ENCODE measurements at places on chromosomes 13 and 19.
A peak's percentile ranks its signal among the peaks of the same experiment; 100 is the strongest.

DNA sequence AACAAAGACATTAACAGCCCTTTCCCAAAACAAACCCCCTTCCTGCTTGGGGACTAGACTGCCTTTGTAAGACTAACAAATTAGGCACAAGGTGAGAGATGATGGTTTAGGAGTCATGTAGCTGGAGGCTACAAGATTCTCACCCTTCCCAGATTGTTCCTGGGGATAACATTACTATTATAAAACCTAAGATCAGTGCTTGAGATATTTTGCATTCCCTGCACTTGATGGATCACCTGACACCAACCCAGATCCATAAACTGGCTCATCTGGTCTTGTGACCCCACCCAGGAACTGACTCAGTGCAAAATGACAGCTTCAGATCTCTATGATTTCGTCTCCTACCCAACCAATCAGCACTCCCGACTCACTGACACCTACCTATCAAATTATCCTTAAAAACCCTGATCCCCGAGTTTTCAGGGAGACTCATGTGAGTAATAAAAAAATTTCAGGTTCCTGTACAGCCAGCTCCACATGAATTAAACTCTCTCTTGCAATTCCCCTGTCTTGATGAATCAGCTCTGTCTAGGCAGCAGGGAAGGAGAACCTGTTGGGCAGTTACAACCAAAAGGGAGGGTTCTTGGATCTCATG, 2.4 kb upstream of the ZNF616 start:
- no peak for DNase-seq

DNA sequence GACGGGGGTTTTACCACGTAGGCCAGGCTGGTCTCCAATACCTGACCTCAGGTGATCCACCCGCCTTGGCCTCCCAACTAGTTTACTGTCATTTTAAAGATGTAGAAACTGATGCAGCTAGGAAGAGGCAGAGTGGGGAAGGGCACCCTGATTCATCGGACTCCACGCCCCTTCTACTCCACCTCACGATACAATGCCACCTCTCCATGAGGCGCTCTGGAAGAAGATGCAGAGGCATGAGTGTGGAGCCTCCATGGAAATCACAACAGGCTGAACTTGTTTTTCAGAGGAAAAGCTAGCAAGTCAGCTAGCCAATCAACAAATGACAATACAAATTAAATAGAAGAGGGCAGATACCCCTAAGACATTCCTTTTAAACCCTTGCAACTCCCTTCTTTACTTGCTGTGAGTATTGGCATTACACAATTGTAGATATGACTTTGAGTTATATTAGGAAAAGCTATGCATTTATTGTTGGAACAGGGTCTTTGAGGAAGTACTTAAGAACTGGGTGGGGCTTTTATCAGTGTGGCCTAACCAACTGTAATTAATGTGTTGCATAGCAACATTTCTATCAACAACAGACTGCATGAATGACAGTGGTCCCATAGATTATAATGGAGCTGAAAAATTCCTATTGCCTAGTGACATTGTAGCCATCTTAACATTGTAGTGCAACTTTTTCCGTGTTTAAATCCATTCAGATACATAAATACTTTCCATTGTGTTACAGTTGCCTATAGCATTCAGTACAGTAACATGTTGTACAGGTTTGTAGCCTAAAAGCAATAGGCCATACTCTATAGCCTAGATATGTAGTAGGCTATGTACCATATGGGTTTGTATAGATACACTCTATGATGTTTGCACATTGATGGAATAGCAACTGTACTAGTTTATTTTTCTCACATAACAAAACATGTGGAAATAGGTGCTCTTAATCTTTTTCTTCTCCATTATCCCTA, 17.6 kb downstream of the WDFY2 start:
- no peak for DNase-seq

GRCh38 chr13:29689548-29689947, 94.1 kb upstream of the SLC7A1 start:
- DNase-seq: no peak

- DNase-seq: no peak
Observed at GRCh38 chr19:41545547-41545946, 30.4 kb upstream of the CEACAM21 start.

- peak; percentile 83 for DNase-seq
Observed at GRCh38 chr19:50204811-50205675, 1.6 kb downstream of the MYH14 start.

- DNase-seq: no peak
Observed at GRCh38 chr13:46172531-46172991, 9.4 kb downstream of the LCP1 start.

GRCh38 chr13:44719857-44720671, 143.9 kb upstream of the TSC22D1 start:
- no peak for DNase-seq

GRCh38 chr19:19096641-19097627, 33.1 kb downstream of the SLC25A42 start:
- no peak for DNase-seq

- DNase-seq: no peak
Observed at GRCh38 chr19:5452594-5453565, 2.3 kb upstream of the ZNRF4 start.

- peak; percentile 25 for DNase-seq
Observed at GRCh38 chr13:41700790-41701310, 243.5 kb downstream of the RGCC start.

DNA sequence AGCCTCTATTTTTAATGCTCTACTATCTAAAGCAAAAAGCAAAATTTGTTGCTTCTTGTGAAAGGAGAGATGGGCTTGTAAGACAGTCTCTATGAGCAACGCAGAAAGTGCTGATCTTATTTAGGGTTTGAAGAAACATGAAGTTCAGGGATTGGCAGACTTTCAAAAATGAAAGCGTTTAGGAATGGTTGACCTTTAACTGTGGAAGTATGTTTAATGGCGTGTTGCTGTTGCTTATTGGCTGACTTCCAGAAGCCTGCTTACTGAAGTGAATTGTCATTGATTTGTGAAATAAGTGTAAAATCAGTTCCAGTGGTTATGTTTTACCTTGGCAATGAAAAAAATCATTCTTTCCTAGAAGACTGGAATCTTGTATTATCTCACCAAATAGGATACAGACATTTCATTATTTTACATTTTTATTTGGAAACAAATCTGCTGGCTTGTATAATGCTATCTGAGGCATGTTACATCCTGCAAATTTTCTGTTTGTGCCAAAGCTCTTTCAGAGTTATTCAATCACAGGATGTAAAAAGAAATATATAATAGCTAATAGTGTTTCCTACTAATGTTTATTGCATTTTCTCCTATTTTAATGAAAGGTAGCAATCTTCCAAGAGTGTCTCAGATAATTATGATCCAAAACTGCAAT, 221.3 kb upstream of the SLITRK6 start:
- DNase-seq: peak; percentile 32

GRCh38 chr19:738509-739128, 12.3 kb upstream of the MISP start:
- no peak for DNase-seq

DNA sequence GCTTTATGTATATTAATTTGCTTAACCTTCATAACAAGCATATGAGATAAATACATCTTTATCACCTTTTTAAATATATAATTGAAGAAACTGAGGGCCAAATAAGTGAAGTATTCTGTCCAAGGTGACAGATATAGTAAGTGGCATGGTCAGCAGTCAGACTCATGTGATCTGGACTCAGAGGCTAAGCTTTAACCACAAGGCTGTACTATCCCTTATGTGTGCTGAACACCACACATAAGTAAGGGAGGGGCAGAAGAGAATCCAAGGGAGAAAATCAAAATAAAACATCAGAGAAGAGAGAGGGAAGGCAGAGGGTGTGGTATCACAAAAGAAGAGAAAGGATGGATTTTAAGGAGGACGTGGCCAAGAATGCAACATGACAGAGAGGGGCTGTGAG, 348.4 kb downstream of the EFNB2 start:
- DNase-seq: no peak

DNA sequence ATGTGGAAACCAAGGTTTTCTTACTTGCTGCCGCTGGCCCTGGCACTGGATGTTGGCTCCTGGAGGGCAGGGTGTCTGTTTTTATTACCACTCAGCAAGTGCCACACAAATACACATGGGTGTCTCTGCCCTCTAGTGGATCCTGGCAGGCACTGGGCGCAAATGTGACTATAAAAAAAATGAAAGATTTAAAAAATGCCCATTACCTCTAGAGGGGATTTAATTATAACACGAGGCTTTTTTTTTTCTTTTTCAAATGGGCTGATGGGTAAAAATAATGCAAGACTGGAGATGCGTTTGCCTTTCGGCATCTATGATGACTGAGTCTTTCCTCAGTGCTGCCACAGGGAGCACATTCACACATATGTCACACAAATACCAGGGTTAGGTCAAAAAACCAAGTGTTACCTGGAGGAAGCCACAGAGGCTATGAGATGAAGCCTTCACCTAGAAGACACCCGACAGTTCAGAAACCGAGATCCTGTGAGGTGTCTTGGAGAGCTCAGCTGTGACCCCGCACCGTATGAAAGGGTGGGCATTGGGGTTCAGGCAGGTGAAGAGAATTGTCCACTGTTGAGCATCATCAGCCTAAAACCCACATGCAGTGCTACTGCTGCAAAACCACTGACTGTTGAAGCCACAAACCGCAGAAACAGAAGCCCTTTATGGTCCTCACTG, 25.7 kb downstream of the CHAMP1 start:
- DNase-seq: peak; percentile 21

DNA sequence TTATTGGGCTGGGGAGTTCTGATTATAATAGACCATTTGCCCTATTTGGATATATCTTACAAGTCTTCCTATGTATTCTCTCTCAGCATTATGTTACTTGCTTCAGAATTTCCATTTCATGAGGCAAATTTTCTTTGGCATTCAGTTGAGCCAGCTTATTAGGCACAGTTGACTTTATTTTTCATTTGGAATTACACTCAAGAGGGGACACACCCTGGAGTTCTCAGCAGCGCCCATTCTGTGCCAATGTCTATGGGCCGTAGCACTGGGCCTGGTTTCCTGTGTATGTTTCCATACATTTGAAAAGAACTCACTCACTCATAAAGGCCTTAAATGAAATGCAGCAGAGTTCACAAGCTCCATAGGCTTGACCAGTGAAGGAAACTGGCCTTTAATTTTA, 138.5 kb downstream of the KLF12 start:
- DNase-seq: no peak

GRCh38 chr19:42411581-42412178, 15.5 kb downstream of the LIPE start:
- DNase-seq: no peak

DNA sequence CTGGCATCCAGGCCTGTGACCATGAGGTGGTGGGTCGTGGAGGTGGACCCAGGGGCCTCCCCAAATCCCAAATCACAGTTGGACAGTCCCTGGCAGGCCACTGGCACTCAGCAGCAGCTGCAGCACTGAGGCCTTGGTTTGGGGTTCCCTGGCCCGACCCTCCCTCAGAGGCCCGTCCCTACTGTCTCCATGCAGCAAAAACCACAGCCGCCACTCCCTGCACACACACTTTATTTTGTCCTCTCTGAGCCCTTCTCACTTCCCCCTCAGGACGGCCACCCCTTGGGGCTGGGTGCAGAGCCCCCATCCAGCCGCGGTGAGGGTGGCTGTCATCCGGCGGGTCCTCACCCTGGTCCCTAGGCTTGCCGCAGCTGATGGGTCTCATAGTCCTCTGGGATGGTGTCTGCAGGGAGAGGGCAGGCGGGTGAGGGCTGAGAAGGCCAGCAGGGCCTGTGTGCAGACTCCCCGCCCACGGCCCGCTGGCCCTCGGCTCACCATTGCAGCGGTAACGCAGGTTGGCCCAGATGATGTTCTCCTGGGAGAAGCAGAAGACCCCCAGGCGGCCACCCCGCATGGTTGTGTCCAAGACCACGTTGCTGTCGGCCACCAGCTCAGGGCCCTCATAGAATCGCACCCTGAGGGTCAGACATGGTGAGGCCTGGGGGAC, 8.4 kb downstream of the COMP start:
- no peak for DNase-seq

GRCh38 chr13:108437496-108437895, 168.0 kb downstream of the TNFSF13B start:
- no peak for DNase-seq

- DNase-seq: peak; percentile 59
Observed at GRCh38 chr19:10817291-10818038, 18.5 kb downstream of the TMED1 start.

- no peak for DNase-seq
Observed at GRCh38 chr19:10604460-10604980, 17.4 kb upstream of the AP1M2 start.

DNA sequence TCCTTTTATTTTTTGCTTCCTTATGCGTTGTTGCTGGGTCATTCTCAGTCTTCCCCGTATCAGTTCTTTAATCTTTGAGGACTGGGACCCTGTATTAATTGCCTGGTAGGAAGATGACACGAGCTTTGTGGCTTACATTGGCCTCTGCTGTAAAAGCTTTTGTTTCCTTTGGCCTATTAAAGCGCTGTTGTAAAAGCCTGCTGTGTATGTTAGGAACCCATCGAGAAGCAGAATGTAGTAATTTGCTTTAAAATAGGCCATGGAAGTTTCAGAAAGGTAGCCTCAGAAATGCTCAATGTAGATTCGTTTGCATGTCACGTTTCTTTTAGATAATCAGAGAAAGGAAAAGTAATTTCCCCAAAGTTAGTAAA, 257.5 kb upstream of the STARD13 start:
- DNase-seq: no peak

GRCh38 chr19:41000310-41000737, 9.2 kb downstream of the CYP2B6 start:
- peak; percentile 93 for DNase-seq

- DNase-seq: no peak
Observed at GRCh38 chr19:51357952-51358351, 8.2 kb downstream of the ETFB start.

DNA sequence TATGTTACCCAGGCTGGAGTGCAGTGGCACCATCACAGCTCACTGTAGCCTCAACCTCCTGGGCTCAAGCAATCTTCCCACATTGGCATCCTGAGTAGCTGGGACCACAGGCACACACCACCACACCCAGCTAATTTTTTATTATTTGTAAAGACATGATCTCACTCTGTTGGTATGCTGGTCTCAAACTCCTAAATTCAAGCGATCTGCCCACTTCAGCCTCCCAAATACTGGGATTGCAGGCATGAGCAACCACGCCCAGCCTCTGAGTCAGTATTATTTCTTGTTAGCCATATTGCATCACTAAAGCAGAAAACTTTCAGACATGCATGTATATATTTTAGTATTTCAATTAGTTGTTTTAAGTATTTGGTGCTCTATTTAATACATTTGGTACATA, 376.4 kb downstream of the GPC6 start:
- DNase-seq: no peak

Measured in mucosa of gallbladder (tissue), 1 donor.